ENCODE measurements at places on chromosomes 3 and 15.

- no peak for DNase-seq
These were observed 54.2 kb downstream of the MEIS2 start for GRCh38 chr15:37045859-37046740.

DNA sequence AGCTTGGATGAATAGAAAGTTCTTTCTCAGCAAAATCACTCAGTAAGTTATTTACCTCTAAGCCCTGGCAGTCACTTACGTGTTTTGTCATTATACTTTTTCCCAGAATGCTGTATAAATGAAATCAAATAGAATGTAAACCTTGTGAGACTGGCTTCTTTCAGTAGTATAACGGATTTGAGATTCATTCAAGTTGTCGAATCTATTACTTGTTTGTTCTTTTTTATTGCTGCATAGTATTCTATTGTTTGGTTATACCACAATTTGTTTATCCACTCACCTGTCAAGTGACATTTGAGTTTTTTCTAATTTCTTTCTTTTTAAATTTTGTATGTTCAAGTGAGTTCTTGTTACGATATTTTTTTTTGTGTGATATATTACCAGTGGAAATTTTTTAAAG, 381.6 kb downstream of the EDEM1 start:
- DNase-seq: no peak

DNA sequence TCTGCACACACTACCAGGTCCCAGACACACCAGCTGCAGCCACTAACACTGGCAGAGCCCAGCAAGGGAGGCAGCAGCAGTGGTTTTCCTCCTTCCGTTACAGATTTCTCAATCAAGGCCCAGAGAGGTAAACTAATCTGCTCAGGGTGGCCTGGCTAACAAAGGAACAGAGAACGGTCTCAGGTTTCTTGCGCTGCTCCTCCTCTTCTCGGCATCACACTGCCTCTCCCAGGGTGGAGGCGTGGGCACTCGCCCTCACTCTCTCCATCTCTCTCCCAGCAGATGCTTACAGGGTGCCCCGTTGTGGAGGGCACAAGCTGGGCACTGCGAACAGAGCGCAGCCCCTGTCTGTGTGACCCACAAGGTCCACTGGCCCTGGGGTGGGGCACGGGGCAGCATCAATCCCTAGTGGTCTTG, 228.7 kb downstream of the VPS13C start:
- no peak for DNase-seq

DNA sequence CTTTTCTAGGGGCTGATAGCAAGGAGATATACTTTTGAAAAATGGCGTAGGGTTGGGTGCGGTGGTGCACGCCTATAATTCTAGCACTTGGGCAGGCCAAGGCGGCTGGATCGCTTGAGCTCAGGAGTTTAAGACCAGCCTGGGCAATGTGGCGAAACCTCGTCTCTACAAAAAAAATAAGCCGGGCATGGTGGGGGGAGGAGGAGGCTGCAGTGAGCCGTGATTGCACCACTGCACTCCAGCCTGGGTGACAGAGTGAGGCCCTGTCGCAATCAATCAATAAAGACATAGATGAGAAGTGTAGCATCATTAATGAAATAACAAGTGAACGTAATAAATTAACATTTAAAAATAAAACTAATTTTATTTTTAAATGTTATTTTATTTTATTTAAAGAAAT, 134.6 kb downstream of the SLCO3A1 start:
- DNase-seq: no peak

- peak; percentile 56 for DNase-seq
These were observed 224.6 kb downstream of the VPS13C start for GRCh38 chr15:61835496-61836106.

DNA sequence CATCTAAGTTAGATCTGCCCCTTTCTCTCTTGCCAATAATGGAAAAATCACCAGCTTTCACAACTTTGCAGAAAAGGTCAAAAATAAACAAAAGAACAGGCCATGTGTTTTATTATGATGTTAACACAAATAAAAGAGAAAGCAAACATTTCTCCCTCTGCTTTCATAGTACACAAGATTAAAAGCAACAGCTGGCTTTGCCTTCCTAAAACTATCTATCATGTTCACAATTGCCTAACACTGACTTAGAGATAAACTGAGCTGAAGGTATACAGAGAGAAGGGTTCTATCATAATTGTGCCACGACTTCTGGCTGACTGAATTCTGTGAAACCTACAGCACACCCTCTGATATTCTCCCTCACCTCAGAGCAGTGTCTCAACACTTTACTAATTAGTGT, 29.4 kb downstream of the AADAC start:
- DNase-seq: peak; percentile 78

DNA sequence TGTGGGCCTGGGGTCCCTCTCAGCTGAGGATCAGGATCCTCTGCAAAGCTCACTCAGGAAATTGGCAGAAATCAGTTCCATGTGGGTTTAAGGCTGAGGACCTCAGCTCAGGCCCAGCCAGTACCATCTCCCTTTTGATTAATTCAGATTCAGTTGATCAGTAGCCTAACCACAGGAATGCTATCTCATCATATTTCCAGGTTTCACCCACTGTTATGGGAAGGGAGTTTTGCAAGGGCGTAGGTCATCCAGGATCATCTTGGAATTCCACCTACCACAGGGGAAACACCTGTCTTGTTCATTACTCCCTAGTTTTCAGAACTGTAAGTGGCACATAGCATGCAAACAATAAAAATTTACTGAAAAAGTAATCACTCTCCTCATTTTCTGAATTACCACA, 399.5 kb upstream of the CNTN3 start:
- DNase-seq: no peak

DNA sequence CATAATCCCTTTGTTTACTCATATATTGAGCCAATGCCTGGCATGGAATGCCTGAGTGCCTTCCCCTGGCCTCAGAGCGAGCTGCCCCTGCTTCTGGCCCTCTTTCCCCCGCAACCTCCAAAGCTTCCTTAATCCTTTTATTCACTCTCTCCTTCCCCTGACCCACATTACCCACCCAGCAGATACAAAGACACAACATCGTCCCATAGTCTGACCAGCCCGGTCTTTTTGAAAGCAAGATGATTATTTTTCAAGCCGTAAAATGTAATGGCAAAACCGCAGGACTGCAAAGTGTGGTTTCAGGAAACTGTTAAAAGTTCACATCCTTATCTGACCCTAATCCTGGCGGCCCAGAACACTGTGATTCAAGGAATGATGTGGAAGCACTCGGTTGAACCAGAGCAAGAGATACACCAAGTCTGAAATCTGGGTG, 78.4 kb upstream of the LRTM1 start:
- DNase-seq: no peak

DNA sequence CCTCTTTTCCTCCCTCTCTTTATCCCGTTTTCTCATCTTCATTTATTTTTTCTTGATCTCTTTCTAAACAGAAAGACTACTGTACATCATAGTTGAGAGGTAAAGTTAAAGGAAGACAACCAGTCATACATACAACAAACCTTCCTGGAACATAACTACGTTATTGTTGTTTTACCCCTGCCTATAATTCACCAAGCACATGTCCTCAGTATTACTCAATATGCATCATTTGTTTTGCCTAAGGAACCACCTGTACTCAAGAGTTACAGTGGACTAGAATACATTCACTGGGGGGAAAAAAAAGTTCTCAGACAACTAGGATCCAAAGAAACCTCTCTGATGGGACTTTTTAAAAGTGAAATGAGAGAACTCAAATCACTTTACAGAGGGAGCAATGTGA, 344.7 kb upstream of the RBMS3 start:
- DNase-seq: no peak

GRCh38 chr3:115785782-115786181, 162.5 kb downstream of the GAP43 start:
- no peak for DNase-seq

GRCh38 chr3:152151216-152151876, 117.4 kb upstream of the MBNL1 start:
- no peak for DNase-seq

GRCh38 chr3:134189849-134190248, 60.8 kb downstream of the RYK start:
- DNase-seq: no peak

DNA sequence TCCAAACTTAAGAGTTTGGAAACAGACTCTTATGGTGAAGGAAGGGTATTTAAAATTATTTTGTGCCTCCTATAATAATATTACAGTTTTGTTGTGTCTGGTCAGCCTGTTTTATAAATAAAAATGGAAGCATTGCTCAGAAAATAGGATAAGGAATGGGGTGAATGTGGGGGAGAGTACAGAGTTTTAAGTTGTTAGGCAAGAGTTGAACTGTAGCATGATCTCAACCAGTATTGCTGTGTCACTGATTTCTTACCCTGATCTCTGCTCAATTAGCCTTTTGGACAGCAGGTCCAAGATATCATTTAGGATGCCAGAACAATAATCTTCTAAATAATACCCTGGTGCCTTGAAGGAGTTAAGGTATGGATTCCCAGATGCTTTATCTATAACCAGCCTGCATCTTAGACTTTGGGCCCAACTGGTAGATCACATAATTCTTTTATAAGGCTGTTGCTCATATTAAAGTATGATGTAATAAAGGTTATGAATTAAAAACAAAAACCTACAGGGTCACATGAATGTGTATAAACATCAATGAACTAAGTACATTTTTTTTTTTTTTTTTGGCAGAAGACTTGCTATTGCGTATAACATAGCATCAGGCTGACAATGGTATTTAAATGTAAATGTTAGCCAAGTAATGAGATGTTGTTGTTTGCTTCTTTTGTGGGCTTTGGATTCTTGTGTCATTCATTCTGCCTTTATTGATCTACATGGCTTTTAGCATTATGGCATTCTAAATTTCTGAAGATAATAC, 70.0 kb downstream of the MITF start:
- DNase-seq: no peak

DNA sequence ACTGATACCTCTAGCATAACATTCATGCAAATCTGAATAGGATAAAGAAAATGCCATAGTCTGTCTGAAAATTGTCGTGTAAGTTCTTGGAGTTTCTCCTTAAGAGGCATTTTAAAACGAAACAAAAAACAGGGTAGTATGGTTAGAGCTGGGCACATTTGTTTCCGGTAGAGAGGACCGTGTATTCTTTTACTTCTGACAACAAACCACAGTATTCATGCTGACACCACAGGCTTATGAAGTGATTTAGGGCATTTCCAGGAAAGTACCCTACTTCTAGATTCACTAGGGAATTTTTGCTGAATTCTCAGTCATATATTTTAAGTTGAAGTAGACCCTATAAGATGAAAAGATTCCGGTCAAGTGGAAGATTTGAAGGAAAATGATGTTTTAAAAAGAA, 541.3 kb downstream of the UNC13C start:
- DNase-seq: no peak

DNA sequence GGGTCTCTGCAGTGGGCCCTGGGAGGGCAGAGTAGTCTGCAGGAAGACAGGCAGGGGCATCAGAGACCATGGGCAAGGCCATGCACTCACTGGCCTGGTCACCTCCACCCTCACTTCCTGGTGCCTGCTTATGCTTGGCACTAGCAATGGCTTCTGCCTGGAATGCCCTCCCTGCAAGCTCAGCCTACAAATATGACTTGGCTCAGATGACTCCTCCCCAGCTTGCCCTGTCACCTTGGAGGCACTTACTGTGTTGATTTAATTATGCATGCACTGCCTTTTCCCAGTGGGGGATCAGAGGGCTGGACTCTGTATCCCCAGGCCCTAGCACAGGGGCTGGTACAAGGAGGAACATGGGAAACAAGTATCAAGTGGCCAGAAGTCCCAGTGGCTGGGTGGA, 7.8 kb downstream of the C3orf18 start:
- no peak for DNase-seq

GRCh38 chr3:4531478-4532025, 38.4 kb downstream of the ITPR1 start:
- peak; percentile 68 for DNase-seq

GRCh38 chr15:41104234-41104633, 11.8 kb downstream of the INO80 start:
- peak; percentile 64 for DNase-seq

GRCh38 chr3:188624384-188624783, 470.4 kb downstream of the LPP start:
- DNase-seq: peak; percentile 67

DNA sequence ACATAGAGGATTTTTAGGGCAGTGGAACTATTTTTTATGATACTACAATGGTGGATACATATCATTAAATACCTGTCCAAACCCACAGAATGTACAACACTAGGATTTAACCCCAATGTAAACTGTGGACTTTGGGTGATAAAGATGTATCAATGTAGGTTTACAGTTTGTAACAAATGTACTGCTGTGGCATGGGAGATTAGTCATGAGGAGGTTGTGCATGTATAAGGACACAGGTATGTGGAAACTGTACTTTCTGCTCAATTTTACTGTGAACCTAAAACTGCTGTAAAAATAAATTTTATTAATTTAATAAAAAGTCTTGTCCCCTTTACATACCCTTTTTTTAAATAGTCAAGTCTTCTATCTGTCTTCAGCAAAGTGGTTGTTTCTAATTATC, 322.5 kb upstream of the EPHA3 start:
- DNase-seq: no peak

DNA sequence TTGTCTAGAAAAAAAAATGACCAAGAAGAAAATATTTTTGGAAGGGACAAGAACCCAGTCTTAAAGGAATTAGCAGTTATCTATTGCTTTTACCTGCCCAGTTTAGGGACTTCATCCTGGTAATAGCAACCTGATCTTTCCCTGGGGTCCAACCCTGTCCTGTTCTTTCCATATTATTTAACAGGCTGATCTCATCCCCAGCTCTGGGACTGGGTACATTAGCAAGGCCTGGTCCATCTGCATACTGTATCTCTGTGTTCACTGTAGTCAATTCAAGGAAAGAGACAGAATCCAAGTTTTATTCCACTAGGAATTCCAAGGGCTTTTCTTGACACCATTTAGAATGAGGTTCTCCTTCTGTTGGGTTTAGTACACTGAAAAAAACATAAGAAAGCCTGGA, 191.7 kb upstream of the GADL1 start:
- DNase-seq: no peak

DNA sequence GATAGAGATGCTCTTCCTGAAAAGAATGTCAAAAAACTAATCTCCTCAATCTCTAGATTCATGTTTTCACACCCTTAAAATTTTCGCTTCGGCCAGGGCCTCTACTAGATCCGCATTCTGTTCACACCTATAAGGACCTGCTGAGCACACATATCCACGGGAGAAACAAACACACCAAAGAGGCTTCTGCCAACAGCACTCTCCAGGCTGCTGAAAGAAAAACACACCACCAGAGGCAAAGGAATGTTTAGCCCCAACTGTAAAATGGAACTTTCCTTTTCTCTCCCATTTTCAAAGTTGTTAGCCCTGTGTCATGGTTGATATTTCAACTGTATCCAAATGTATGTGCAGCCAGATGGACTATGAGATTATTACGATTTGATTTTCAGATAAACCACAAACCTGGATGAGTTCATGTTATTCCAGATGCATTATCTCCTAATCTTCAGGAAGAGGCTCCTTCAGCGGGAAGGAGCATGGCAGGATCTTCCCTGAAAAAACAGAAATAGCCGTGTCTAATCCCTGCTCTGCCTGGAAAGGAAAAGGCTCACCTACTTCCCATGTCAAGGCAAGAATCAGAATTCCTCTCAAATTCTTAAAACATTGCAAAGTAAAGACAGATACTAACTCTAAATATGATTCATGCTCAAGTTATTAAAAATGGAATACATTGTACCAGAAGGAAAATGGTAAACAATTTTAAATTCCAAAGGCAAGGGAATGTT, 442.7 kb upstream of the NR2F2 start:
- peak; percentile 22 for DNase-seq

All from LHCN-M2 (cell line).